ENCODE measurements at places on chromosomes 13 and 19.

DNA sequence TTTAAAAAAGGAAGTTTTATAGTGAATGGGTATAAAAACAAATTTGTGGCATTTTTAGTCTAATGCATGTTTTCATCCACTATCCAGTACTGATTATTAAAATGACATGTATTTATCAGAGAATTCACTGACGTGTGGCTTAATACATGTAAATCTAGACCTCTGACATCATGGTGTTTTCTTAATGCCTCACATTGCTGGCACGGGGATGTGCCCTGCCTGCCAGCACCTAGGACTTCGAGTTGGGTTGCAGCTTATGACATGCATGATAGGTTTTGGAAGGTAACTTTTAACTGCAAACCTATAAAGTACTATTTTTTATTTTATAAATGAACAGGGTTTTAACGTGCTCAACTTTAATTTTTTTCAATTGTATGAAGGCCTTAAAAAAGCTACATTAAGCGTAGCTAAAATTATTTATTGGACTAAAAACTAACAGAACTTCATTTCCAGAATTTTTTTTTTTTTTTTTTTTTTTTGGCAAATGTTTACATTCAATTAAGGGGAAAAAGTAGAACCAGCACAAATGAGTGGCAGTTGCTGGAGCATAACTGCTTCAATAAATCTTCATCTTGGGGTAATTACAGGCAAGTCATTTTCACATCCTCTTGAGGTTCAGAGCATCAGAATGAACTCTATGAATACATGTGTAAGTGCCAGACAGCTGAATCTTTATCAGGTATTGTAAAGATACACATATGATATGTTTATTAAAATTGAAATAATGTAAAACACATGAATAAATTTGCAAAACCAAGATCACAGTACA, 16.3 kb downstream of the METTL21C start:
- DNase-seq: no peak

- no peak for DNase-seq
Observed at GRCh38 chr13:29125191-29125933, 305.2 kb downstream of the MTUS2 start.

DNA sequence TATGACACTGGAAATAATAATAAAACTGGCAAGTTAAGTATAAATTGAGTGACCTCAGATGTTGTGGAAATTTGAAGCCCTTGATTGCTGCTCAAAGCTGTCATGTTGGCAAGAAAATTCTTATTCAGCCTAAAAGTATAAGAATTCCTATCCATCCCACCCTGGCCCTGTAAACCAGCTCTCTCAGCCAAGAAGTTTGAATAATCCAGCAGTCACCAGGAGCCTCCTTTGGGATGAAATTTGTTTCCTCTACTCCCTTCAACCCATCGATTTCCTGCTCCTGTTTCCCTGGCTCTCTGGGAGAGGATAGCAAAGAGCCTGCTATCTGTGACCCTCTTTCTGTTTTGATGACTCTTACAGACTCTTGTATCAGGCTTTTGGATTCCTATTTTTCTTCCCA, 169.3 kb downstream of the LHFPL6 start:
- no peak for DNase-seq

DNA sequence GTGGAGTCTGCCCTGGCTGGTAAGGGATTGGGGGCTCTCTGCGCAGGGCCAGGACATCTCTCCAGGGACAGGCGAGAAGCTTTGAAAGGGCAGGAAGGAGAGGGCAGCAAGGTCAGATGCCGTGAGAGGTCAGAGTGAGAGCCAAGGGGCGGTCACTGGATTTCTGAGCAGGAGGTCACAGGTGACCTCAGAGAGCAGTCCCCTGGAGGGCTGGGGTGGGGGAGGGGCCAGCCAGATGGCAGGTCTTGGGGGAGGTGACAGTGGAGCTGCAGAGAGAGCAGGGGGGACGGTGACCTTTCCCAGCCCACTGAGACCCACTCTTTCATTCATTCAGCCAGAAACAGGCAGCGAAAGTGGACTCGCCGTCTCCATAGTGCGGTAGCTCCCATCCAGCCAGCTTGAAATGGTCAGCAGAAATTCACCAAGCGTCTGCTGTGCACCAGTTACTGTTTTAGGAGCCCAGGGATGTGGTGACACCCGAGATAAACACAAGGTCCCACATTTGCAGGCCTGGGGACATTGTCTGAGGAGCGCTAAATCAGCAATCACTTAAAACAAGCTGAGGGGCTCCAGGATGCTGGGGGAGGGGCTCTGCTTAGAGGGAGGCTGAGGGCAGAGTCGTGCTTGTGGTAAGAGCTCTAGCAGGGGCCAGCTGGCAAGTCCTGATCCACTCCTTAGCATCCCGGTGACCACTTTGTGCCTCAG, 10.2 kb downstream of the CARM1 start:
- DNase-seq: no peak

DNA sequence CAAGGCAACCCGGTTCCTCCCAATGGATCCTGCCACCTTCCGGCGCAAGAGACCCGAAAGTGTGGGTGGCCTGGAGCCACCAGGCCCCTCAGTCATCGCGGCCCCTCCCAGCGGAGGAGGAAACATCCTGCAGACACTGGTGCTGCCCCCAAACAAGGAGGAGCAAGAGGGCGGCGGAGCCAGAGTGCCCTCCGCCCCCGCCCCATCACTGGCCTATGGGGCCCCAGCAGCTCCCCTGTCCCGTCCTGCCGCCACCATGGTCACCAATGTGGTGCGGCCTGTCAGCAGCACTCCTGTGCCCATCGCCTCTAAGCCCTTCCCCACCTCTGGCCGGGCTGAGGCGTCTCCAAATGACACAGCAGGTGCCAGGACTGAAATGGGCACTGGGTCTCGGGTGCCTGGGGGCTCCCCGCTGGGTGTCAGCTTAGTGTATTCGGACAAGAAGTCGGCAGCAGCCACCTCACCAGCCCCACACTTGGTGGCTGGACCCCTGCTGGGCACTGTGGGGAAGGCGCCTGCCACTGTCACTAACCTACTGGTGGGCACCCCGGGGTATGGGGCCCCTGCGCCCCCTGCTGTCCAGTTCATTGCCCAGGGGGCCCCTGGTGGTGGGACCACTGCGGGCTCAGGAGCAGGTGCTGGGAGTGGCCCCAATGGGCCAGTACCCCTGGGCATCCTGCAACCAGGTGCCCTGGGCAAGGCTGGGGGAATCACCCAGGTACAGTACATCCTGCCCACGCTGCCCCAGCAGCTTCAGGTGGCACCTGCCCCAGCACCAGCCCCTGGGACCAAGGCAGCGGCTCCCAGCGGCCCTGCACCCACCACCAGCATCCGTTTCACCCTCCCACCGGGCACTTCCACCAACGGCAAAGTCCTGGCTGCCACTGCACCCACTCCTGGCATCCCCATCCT, 11.2 kb upstream of the PRR19 start:
- DNase-seq: peak; percentile 51

- DNase-seq: no peak
Observed at GRCh38 chr13:99516153-99516929, 15.1 kb downstream of the TM9SF2 start.

DNA sequence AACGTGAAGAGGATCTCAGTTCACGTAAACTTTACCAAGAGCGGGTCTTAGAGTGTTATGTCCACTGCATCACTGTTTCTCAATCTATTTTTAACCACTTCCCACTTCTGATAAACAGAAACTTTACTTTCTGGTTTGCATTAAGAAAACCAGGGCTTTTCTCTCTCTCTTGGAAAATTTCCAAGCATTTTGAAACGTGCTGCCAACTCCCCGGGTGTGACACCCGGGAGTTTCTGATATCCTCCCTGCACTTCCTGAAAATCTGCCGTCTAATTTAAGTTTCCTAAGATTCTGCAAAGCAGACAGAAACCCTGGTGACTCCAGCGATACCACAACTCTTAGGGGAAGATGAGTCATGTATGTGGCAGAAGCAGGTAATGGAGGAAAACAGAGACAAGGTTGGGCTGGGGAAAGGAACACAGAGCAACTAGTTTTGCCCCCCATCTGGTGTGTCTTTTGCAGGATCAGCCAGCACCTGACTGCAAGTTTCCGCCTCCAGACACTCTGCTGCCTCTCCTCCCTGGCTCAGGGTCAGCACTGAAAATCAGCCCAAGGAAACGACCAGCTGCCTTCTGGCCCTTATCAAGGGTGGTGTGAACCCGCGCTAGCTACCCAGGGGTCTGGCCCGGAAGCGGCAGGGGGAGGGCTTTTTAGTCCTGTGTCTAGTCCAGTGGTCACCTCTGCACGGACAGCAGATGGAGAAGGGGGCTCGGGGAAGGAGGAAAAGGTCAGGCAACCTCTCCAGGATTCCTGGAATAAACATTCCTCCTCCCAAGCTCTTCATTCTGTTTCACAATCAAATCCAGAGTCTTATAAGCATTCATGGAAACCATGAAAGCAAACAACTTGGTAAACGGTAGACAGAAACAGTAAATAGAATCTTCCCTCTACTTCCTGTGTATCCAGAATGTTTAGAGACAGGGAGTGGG, 11.3 kb upstream of the FFAR2 start:
- DNase-seq: peak; percentile 39

- DNase-seq: no peak
Observed at GRCh38 chr13:114264886-114265611, 16.4 kb upstream of the UPF3A start.

DNA sequence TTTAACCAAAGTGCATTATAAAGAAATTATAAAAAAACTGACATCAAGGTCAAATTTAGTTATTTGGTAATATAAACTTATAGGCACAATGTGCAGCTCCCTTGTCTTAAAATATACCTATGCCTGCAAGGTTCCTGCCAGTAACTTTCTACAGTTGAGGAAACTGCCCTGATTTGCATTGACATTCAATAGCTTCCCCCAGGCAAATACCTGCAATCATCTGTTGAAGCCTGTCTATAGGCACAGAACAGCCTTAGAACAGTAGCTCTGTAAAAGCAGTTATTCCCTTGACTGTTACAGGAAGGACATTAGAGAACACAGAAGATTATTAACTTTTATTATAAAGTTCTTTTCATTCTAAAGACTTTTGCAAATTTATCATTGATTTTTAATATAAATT, 1239.5 kb downstream of the PCDH9 start:
- DNase-seq: no peak

DNA sequence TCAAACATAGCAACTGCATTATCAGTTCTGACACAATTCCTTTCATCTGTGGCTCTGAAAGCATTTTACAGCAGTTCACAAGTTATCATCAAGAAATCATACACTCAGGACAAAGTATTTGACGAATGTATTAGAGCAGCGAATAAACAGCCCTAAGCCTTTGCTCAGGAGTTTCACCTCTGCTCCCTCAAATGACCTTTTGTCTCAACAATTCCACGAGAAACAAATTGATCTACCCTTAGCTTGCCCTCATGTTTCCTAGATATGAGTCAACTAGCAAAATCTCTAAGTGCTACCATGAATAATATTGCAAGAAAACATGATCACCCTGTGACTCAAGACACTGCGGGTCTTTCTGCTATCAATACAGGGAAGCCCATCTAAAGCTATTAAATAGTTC, 396.1 kb downstream of the EFNB2 start:
- DNase-seq: no peak

- DNase-seq: no peak
Observed at GRCh38 chr13:34627509-34628208, 314.4 kb upstream of the NBEA start.

- DNase-seq: no peak
Observed at GRCh38 chr13:79423801-79424642, 18.0 kb upstream of the RBM26 start.

DNA sequence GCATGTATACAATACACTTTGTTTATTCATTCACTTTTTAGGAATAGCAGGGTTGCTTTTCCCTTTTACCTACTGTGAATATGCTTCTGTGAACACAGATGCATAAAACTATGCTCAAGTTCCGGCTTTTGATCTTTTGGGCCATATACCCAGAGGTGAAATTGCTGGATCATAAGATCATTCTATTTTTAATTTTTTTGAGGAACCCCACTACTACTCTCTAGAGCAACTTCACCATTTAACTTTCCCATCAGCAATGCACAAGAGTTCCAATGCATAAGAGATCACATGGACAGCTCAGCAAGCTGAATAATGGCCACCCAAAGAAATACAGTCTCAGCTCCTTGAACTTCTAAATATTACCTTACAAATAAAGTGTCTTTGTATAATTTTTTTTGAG, 17.0 kb upstream of the SIGLEC10 start:
- no peak for DNase-seq

DNA sequence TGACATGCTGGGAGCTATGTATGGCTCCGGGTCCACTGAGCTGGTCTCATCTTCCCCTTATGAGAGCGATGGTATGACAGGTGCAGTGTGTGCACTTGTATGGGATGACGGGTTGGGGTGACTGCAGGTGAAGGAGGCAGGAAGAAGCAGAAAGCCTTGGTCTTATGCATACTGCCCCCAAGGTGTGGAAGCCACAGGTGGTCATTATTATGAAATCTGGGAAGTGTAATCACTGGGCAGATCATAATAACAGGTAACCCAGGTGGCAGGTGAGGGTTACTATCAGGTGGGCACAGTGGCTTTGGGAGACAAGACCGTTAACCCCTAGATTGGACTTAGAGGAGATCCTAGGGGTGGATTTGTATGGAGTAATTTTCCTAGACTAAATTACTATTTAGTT, 118.0 kb downstream of the RFC3 start:
- no peak for DNase-seq
